ENCODE measurements at places on chromosomes 1 and 21.

- H3K4me3 ChIP-seq: no peak overlapping the region
- DNase-seq: no peak
- peaks cover 46% of the 10 kb centered on the region for H3K4me1 ChIP-seq
- no peaks in the 10 kb centered on the region for H3K36me3 ChIP-seq
Observed at GRCh38 chr1:63004868-63005267, 220.9 kb downstream of the ATG4C start.

- DNase-seq: no peak
- peak overlapping the region; percentile 39 for H3K4me3 ChIP-seq
- H3K27me3 ChIP-seq: peaks cover 10% of the 10 kb centered on the region
- H3K4me1 ChIP-seq: peaks cover 15% of the 10 kb centered on the region
Observed at GRCh38 chr1:110214454-110215404, 4.6 kb downstream of the KCNC4 start.

- H3K4me1 ChIP-seq: no peaks in the 10 kb centered on the region
- peaks cover 3% of the 10 kb centered on the region for H3K27me3 ChIP-seq
- no peaks in the 10 kb centered on the region for H3K36me3 ChIP-seq
- no peak overlapping the region for H3K4me3 ChIP-seq
Observed at GRCh38 chr21:24826822-24827221, 780.5 kb downstream of the MRPL39 start.

DNA sequence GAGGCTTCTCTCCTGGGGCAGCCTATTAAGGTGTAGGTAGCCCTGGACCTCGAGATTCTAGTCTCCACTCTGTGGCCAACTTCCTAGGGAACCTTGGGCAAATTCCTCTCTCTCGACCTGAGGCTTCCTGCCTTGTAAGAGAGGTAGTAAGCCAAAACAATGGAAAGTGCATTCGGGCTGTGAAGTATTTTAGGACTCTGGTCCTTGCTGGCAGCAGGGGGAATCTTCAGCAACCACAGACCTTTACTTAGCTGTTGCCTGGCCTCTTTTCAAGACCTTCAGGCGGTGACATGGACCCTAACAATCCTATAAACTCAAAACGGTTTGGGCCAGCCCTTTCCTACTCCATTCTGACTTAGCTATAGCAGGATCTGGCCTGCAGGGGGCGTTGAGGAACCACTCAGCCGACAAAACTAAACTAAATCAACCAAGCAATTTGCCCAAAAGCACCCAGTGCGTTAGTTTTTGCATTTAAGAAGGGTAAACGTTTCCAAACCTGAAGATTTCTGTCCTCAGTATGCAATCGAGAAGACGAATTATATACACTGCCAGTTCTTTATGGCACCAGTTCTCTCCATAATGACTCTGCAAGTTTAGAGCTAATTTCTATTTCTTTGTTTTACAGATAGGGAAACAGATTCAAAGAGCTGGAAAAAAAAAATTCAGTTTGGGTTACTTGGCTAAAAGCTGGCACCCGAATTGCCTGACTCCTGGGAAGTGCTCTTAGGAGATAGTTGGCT is 10.9 kb upstream of the SESN2 start:
- no peaks in the 10 kb centered on the region for H3K27me3 ChIP-seq
- peak overlapping the region; percentile 80 for H3K4me3 ChIP-seq
- H3K27ac ChIP-seq: peak overlapping the region; percentile 60
- peaks cover 12% of the 10 kb centered on the region for H3K4me1 ChIP-seq

DNA sequence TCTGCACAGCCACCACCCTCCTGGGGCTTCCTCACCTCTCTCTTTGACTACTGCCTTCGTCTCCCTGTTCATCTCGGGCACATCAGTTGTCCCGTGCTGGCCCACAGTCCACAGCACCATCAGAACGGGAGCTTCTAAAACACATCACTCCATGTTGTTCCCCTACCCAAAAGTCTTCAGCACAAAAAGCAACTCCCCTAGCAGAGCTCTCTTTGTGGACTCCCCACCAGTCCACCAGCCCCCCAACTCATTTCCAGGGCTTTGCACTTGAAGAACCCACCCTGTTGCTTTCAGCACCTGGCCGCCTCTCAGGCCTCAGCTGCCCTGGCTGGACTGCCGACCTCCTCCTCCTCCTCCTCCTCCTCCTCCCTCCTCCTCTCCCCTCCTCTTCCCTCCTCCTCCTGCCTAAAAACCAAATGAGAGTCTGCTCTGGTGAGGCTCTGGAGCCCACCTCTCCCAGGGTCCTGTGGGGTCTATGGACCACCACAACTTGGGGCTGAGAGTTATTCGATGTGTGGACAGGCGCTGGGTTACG is 251.2 kb upstream of the VAMP3 start:
- no peak overlapping the region for H3K4me3 ChIP-seq
- no peak overlapping the region for H3K27ac ChIP-seq
- H3K36me3 ChIP-seq: peaks cover 6% of the 10 kb centered on the region
- peaks cover 14% of the 10 kb centered on the region for H3K27me3 ChIP-seq

DNA sequence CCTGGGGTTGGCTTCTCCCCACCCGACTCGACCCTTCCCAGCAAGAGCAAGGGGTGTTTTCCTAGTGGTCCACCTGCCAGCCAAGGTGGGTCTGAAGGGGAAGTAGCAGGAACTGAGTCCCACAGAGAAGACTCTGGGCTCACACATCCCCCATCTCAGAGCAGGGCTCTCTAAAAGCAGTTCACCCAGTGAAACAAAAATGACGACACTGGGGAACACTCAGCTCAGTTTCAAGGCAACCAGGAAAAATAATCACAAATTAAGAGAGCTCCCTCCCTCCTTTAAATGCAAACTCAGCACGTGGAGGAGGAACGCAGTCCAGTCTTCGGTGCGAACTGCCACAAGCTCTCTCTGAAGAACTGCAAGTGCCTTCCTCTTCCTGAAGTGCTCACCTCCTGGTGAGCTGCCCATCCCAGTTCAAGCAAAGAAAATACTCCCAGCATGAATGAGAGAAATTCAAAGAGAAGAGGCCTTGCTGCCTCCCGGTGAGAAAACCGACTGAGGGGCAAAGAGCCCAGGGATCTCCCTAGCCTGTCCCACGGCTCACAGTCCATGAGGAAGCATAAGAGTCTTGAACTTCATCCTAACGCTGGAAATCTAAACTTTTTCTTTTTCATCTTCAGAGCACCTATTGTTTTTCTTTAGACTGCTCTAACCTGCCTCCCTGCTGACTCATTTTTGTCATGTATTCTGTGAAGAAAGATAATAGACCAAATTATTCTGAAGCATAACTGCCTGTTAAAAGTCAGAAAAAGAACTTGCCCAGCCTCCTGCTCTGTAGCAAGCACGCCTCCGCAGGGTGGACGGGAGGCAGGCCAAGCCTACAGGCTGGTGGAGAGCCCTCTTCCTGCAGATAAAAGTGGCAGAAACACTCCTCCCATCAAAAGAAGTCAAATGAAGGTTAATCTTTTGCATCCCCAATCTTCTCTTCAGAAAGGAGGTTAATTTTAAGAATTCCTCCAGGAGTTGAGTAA is 281.4 kb downstream of the HHIPL2 start:
- peaks cover 4% of the 10 kb centered on the region for H3K4me1 ChIP-seq
- peaks cover 2% of the 10 kb centered on the region for H3K27me3 ChIP-seq
- no peak for DNase-seq

DNA sequence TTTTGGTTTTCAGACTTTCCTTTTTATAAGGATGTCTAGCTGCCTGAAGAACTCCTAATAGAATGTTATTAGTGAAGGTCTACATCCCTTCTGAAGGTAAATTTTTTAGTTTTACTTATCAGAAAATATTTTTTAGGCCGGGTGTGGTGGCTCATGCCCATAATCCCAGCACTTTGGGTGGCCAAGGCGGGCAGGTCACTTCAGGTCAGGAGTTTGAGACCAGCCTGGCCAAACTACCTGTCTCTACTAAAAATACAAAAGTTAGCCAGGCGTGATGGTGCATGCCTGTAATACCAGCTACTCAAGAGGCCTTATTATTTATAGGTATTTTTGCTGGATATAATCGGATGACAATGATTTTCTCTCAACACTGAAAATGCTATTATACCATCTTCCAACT is 181.9 kb upstream of the KCNK2 start:
- H3K4me1 ChIP-seq: peaks cover 8% of the 10 kb centered on the region
- H3K27me3 ChIP-seq: no peaks in the 10 kb centered on the region
- no peak overlapping the region for H3K4me3 ChIP-seq
- H3K36me3 ChIP-seq: no peaks in the 10 kb centered on the region
- no peak for DNase-seq
- no peak overlapping the region for H3K27ac ChIP-seq

DNA sequence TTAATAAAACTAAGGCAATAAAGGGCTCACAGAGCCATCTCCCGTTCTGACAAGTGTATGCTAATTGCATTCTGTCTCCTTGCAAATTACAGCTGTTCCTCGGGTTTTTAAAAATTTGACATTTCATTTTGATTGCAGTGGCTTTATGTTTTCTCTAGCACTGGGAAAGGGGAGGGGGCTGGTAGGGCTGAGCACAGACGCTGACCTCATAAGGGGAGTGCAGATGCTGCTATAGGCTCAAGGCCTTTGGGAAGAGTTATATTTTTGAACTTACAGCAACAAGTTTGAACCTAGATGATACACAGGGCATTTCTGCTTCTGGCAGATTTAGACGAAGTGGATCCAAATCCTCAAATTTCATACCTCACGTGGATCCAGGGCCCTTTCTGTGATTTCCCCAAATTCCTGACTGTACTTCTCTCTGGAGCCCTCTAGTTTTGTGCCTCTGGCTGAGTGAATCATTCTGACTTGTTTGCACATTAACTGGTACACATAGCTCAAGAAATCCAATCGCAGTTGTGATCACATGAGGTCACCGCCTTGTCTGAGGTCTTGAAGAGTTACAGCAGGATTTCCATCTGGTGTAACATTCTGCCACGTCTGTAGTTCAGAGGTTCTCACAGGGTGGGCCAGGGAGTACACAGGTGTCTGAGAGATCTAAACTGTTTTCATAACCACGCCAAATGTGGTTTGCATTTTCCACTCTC is 230.3 kb downstream of the C1orf94 start:
- H3K4me1 ChIP-seq: peaks cover 4% of the 10 kb centered on the region
- peaks cover 4% of the 10 kb centered on the region for H3K36me3 ChIP-seq
- no peak overlapping the region for H3K4me3 ChIP-seq
- H3K27me3 ChIP-seq: no peaks in the 10 kb centered on the region
- no peak for DNase-seq

DNA sequence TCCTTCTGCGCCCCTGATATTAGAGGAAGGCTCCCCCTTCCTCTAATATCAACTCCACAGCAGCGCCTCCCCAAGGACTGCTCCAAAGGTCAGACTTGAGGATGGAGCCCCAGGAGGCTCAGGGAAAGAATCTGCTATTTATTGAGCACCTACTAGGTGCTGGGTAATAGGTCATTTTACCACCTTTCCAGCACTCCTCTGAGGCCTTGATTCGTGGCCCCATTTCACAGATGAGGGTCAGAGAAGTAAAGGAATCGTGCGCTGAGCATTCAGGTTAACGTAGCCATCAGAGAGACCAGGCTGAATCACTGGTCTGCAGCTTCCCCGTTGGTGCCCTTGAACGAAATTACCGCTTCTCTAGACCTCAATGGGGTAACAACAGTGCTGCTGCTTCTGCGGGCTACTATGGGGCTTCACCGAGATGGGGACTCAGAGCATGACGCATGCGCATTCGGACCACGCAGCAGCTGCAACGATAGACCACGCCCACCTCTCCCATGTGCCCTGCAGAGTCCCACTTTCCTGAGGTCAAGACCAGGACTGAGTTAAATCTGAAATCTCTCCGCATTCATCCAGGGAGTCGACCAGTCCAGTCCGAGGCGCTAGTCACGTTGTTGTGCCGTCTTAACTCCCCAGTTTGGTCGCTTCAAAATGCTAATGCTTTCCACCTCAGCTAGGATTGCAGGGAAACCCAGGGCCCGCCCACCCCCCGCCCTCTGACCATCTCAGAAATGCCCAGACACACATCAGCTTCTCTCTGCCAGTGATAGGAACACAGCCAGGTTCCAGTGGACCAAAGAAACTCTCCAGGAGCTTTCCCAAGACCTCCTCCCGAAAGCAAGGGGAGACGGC is 12.9 kb downstream of the CAMK2N1 start:
- DNase-seq: peak; percentile 82
- H3K36me3 ChIP-seq: no peaks in the 10 kb centered on the region
- H3K27me3 ChIP-seq: peaks cover 1% of the 10 kb centered on the region
- H3K4me1 ChIP-seq: peaks cover 24% of the 10 kb centered on the region
- H3K4me3 ChIP-seq: peak overlapping the region; percentile 11

GRCh38 chr1:7719468-7720094 is 51.5 kb upstream of the VAMP3 start:
- no peaks in the 10 kb centered on the region for H3K36me3 ChIP-seq
- H3K4me1 ChIP-seq: peaks cover 3% of the 10 kb centered on the region
- no peak overlapping the region for H3K27ac ChIP-seq
- DNase-seq: no peak

DNA sequence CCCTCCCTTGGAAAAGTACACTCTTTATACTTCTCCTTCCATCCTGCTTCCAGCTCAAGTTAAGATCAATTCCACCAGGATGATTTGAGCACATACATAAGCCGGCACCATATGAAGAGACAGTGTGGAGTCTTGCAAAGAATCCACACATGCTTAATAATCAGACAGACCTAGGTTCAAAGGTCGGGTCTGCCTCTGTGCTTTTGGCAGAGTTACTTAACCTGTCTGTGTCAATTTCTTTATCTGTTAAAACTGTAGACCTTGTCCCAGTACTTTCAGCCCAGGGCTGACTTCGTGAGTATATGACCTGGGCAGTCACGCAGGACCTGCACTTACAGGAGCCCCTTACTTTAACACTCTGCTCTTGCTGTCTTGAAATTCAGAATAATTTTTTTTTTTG is 30.2 kb upstream of the BECN2 start:
- DNase-seq: no peak
- peaks cover 3% of the 10 kb centered on the region for H3K4me1 ChIP-seq

GRCh38 chr1:115222616-115223402 is 115.2 kb downstream of the NGF start:
- no peaks in the 10 kb centered on the region for H3K27me3 ChIP-seq
- peaks cover 14% of the 10 kb centered on the region for H3K4me1 ChIP-seq
- H3K27ac ChIP-seq: no peak overlapping the region
